ENCODE measurements at places on chromosomes 4 and X.
A peak's percentile ranks its signal among the peaks of the same experiment; 100 is the strongest.

DNA sequence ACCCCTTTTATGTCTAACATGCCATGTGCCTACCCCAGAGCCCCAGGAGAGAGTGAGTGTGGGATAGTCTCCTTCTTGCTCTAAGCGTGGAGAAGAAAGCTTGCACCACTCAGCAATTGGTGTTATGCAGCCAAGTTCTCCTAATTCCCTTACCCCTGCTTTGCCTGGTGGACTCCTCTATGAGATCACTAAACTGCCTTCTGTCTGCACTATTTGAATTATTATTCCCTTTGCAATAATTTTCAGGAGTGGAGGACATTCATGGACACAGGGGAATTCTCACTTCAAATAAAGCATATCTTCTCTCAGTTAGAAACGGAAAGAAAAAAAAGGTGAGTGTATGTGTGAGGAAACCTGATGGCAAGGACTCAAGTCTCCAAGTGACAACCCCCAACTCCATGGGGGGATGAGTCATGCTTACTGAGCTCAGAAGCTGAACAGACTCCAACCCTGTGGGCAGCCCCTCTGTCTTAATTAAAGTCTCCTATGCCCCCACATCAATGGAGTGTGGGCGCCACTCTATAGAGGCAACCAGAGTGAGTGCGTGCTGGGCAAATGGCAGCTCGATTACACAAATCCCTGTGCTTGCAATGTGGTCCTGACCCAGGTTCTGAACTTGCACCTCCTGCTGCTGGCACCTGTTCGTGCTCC lies 381.9 kb downstream of the RAB28 start:
- no peak for DNase-seq

DNA sequence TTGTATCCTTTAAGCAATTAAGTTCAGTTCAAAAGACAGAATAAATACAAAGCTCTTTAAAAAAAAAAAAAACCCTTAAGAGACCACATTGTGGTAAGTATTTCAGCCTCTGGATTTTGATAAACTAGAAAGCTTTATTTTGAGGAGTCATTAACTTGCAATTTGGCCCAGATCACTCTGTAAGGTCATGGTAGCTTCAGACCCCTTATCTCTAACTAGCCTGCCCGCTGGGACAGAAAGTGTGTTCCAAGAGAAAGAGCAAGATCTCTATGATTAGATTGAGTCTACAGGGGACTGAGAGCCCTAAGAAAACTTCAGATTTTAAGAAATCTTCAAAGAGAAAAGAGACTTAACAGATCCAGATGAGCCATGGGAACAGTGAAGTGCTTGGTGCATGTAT lies 45.6 kb downstream of the GALNT7 start:
- no peak for DNase-seq

DNA sequence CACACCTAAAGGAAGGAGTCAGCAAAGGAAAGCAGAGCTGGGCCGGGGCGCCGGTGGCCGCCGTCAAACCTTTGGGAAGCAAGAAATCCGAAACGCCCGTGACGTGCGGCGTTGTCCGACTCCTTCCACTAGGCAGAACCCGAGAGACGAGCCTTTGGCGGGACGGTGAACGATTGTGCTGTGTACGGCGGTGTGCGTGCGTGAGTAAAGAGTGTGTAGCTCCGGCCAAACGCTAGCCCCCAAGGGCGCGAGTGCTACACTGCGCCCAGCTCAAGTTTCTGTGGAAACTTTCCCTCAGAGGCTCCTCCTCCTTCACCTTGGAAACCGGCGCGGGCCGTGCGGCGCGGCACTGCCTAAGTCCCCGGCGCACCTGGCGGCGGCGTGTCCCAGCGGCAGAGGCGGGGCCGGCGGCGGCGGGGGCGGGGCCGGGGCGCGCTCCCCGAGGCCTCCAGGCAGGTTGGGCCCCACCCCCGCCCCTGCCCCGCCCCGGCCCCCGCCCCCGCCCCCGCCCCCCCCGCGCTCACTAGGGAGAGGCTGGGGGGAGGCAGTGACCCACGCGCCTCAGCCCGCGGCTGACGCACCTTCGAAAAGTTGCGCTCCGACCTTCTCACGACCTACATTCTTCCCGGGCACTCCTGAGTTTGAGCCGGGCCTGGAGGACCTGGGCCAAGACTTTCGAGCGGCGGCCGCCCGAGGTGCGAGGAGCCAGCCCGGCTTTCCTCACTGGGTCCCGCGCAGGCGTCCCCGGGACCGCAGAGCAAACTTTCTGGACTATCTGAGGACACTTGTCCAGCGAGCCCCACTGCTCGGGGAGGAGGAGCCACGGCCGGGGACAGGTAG lies at the start of gene FHIP1A:
TSS of gene FHIP1A (plus strand) at position 547 of the 840 bp plus-strand sequence. CDS start 157,084 bp downstream, outside the sequence.
- DNase-seq = peak; percentile 60

DNA sequence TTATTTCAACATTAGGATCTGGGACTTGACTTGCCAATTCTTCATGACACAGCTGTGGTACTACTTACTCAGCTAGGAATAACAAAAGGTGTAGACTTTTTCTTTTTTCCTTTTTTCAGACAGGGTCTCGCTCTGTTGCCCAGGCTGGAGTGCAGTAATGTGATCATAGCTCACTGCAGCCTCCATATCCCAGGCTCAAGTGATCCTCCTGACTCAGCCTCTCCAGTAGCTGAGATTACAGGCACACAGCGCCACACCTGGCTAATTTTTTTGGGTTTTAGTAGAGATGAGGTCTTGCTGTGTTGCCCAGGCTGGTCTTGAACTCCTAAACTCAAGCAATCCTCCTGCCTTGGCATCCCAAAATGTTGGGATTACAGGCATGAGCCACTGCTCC lies 16.3 kb downstream of the NOA1 start:
- no peak for DNase-seq

- no peak for DNase-seq
Observed at GRCh38 chr4:119242417-119242816, 29.9 kb downstream of the USP53 start.

DNA sequence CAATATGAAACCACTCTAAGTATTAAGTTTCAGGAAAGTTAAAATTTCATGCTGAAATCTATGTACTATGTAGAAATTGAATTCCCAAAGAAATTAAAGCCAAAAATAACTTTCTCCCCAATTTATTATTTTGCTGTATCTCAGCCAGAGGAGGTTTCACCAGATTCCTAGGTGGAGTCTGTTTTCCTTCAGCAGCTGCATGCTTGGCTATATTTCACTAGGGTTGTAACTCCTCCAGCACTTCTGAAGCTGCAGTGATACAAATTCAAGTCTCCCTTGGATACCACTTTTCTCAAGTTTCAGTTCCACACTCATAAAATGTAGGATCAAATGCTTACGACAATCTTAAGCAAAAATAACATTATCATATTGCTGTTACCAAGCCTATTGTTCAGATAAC lies 41.2 kb upstream of the ZC4H2 start:
- DNase-seq = no peak

DNA sequence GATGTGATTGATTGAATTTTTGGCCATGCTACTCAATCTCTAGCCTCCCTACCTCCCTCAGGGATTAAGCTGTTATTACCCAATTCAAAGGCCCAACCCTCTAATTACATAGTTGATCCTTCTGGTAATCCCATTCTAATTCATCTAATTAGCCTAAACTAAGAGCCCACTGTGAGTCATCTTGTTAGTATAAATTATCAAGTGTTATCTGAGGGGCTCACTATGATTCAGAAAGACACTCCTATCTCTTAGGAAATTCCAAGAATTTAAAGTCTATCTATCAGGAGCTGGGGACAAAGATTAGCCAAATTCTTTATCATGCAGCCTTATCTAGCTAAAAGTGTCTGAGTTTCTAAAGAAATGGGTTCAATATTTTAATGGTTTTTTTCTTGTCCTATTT lies 32.9 kb upstream of the VEGFC start:
- no peak for DNase-seq

DNA sequence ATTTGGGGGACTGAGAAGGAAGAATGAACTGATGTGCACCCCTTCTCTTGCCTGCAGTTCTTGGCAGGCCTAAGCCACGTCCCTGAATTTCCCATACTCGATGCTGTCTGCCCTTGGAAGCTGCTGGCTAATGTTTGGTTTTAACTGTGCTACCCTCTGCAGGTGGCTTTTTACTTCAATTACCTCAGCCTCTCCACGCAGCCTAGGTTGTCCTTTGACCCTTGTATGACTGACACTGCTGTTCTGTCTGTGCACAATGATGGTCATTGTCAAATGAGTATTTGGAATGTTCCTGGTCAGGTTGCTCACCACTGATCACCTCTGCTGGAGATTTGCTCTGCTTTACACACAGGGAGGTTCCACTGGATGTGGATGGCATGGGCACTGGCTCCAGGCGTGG lies 137.1 kb downstream of the ZNF518B start:
- DNase-seq = no peak

- no peak for DNase-seq
Observed at GRCh38 chr4:173509036-173510001, 20.7 kb downstream of the HAND2 start.

GRCh38 chr4:102089850-102090621 lies 255.2 kb downstream of the SLC39A8 start:
- DNase-seq = no peak

DNA sequence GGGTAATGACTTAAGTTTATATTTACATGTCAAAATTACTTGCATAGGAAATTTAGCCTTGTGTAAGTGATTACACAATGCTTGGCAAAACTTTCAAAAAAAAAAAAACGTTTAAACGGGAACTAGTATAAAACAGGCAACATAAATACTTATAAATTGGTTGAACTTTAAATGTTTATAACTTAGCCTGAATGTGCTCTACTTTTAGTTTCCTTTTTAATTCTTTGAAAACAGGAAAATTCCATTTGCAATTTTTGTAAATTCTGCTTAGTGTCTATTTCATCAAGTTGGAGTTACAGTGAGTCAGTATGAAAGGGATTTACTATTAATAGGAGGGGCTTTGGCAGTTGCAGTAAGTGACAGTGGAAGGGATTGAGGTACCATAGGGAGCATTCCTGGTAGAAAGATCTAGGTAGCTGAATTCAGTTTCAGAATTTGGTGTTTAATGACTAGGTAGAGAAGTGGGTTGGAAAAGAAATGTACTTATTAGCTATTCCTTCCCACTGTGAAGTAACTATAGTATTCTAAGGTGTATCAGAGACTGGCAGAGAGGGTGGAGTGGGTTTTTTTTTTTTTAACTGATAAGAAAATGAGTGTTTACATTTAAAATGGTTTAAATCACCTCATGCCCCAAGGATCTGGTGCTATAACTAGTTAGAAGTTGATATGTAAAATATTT lies 2.8 kb downstream of the STAG2 start:
- DNase-seq = no peak

GRCh38 chrX:11189097-11189496 lies 78.0 kb downstream of the HCCS start:
- DNase-seq = no peak

GRCh38 chr4:80335554-80336358 lies at the start of gene CFAP299:
TSS of gene CFAP299 (plus strand) at chr4:80335730.
- peak; percentile 74 for DNase-seq

DNA sequence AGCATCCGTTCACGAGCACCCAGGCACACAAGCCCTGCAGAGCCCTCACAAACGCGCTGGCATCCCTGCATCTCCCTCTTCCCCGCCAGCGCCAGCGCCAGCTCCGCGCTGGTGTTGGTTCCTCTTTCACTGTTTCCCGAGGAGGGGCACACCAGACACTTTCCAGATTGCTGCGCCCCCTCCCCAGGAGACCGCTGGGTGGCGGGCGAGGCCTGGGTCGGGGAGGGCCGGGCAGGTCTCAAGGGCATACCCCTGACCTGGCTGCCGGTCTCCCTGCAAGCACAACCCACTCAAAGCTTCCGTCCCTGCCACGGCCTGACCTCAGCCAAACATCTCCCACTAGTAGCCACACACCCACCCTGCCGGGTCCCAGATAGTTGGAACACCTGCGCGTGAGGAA lies 2.2 kb upstream of the NKX1-1 start:
- no peak for DNase-seq

DNA sequence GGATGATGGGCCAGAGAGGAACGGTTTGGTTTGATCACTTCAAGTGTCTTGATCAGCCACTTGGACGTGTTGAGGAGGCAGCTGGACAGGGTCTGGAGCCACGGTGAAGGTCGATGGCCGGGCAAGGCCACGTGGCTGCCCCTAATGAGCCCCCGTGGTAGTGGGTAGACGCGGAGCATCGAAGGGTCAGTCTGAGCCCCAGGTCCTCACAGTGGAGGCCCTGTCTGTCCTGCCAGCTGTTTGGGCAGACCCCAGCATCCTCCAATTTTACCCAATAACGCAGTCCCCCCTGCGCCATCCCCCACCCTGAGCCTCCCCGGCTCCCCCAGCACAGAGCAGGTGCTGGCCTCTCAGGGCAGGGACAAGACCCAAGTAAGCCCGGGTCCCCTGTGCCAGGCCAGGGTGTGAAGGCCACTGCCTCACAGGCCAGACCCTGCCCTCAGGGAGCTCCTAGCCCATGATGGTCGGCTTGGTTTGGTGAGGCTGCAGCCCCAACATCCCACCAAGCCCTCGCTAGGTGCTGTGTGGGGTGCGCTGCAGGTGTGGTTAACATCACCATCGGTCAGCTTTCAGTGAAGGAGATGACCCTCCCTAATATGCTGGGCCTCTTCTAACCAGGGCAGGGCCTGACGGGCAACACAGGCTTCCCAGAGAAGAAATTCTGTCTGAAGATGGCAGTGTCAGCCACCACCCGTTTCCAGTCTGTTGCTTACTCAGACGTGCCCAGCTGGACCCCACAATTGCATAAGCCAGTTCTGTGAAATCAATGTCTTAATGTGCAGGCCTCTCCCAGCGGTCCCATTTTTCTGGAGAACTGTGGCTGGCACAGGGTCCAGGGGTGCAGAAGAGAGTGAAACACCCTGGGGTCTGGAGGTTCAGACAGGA lies 40.5 kb upstream of the NKX1-1 start:
- peak; percentile 29 for DNase-seq

GRCh38 chr4:6509587-6509986 lies 37.2 kb upstream of the PPP2R2C start:
- DNase-seq = no peak

GRCh38 chr4:109355835-109356234 lies 53.4 kb upstream of the COL25A1 start:
- DNase-seq = no peak

- DNase-seq = no peak
Observed at GRCh38 chr4:174631901-174632758, 109.8 kb upstream of the HPGD start.

DNA sequence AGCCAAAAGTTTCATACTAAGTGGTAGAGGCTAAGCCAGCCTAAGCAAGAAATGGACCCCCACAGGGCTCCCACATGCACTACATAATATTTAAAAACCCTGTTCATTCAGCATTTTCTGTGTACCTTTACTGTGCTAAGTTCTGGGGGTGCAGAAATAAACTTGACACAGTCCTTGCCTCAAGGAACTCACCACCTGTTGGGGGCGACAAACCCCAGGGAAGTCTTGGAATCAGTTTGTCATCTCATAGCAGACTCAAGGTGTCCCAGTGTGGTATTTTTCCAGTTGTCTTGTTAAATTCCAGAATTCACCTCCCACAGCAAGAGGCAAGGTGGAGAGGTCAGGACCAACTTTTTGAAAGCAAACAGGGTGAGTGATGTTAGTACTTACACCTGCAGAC lies 43.1 kb downstream of the ATG4A start:
- DNase-seq = no peak

- no peak for DNase-seq
Observed at GRCh38 chr4:5928274-5928673, 35.4 kb upstream of the CRMP1 start.

Data from activated CD8-positive, alpha-beta memory T cell treated with anti-CD3 and anti-CD28 coated beads, Interleukin-2, amount 10 ng/mL, durations not matched to agents 7 days and 5 days (primary cell).